Fibroblast of skin of abdomen (primary cell): ENCODE measurements at places on chromosomes 7 and 10.

- no peak for DNase-seq
These were observed 125.6 kb downstream of the VIPR2 start for GRCh38 chr7:159019111-159019510.

- DNase-seq = peak; percentile 17
These were observed 63.0 kb downstream of the AOAH start for GRCh38 chr7:36661135-36661840.

DNA sequence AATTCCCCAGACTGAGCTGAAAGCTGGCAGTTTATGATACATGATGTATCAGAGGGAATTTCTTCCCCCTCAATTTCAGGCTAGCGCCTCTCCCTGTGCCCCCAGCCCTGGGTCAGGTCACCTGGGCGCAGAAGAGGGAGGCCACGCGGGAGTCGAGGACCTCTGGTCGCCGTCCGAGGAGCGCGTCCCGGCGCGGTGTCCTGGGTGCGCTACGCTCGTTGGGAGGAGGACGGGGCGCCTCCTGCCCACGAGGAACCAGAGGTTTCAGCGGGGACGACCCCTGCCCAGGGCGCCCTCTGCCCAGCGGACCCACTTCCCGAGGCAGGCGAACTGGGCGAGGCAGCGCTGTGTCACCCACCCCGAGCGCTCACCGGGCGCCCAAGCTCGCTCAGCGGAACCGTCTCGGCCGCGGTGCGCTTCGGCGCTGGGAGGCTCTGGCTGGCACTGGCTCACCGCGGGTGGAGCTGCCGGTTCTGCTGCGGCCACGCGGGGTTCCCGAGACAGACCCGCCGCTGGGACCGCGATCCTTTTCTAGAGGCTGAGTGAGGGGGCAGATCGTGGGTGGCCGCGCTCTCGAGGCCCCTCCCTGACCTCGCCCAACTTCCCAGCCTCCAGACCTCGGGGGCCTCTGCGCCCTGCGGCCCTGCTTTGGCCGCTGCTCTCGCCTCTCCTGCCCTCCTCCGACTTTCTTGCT is at the start of gene FAM237B:
FAM237B (minus strand) TSS at position 504 of the 694 bp plus-strand sequence. CDS start 1,556 bp downstream, outside the sequence.
- DNase-seq = peak; percentile 19

GRCh38 chr10:103986360-103986759 is 19.4 kb downstream of the SLK start:
- no peak for DNase-seq

GRCh38 chr10:132467464-132468149 is 70.0 kb upstream of the INPP5A start:
- no peak for DNase-seq

DNA sequence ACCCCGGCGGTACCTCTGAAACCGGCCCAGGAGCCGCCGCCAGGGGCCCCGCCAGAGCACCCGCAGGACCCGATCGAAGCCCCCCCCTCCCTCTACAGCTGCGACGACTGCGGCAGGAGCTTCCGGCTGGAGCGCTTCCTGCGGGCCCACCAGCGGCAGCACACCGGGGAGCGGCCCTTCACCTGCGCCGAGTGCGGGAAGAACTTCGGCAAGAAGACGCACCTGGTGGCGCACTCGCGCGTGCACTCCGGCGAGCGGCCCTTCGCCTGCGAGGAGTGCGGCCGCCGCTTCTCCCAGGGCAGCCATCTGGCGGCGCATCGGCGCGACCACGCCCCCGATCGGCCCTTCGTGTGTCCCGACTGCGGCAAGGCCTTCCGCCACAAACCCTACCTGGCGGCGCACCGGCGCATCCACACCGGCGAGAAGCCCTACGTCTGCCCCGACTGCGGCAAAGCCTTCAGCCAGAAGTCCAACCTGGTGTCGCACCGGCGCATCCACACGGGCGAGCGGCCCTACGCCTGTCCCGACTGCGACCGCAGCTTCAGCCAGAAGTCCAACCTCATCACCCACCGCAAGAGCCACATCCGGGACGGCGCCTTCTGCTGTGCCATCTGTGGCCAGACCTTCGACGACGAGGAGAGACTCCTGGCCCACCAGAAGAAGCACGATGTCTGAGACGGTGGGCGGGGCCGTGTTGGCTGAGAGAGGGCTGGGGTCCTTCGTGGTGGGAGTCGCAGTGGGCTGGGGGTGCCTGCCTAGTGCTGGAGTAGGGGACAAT is 3.8 kb downstream of the REPIN1 start:
- DNase-seq = no peak

- no peak for DNase-seq
These were observed 189.8 kb upstream of the PRKCQ start for GRCh38 chr10:6769704-6770417.

DNA sequence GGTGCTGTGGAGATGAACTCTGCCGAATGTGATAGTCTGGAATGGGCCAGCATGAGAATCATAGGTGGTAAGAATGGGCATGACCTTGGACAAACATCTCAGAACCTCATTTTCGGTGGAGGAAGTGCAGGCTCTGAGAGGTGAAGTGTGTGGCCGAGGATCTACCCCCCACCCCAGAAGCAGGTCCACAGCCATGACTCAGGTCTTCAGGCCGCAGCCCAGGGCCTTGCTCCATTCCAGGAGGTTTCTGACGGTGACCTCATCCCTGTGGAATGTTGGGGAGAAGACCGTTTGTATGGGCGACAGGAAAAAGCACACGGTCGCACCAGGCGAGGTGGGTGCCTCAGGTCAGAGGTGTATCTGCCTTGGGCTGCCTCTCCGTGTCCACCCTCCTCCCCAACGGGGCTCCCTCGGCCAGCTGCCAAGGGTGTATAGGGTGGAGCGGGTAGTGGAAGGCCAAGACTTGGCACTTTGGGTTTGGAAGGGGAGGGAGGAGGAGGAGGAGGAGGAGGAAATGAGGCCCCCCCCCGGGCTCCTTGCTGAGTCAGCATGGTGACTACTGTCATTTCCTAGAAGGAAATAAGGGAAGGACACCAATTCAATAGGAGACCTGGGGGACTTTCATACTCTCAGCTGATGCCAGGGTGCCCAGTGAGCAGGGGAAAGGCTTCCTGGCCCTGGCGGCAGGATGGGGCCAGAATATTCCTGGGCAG is 168.0 kb upstream of the RHEB start:
- DNase-seq = peak; percentile 98

- DNase-seq = no peak
These were observed 34.2 kb upstream of the DDC start for GRCh38 chr7:50599385-50599784.
